ENCODE measurements at places on chromosomes 11 and 22.
A peak's percentile ranks its signal among the peaks of the same experiment; 100 is the strongest.

GRCh38 chr11:65539744-65540289 is 14.9 kb downstream of the SCYL1 start:
- no peak for DNase-seq

- no peak for DNase-seq
Measured at GRCh38 chr11:72136684-72137262, 1.2 kb downstream of the FOLR3 start.

DNA sequence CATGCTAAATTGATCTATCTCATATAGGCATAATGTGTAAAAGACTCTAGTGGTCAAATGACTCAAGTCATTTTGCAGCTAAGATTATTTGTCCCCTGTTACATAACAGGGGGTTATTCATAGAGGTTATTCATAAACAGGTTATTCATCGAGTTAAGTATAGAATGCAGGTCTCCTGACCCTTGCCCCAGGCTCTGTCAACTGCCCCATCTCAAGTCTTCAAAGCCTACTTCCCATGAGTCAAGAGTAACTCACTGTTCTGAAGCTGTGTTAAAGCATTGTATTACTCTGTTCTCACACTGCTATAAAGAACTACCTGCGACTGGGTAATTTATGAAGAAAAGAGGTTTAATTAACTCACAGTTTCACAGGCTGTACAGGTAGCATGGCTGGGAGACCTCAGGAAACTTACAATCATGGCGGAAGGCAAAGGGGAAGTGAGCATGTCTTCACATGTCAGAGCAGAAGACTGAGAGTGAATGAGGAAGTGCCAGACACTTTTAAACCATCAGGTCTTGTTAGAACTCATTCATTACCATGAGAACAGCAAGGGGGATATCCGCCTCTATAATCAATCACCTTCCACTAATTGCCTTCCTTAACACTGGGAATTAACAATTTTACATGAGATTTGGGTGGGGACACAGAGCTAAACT is 226.2 kb upstream of the BLID start:
- no peak for DNase-seq

DNA sequence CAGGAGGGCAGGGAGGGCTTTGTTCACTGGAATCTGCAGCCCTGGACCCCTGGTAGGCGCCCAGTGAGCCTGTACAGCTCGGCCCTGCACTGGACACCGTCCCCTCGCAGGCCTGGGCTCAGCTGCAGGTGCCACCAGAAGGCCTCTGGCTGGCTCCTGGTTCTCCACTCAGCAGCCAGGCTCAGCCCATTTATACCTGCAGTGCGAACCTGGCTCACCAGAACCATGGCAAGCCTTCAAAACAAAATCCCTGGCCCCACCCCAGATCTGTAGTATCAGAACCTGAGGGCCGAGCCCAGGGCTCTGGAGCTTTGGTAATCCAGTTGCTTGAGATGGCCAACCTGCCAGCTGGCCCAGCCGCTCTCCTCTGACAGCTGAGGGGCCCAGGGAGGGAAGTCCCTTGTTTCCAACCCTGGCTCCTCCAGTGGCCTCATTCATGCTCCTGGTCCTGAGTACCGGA is 870 bp upstream of the FREY1 start:
- no peak for DNase-seq

DNA sequence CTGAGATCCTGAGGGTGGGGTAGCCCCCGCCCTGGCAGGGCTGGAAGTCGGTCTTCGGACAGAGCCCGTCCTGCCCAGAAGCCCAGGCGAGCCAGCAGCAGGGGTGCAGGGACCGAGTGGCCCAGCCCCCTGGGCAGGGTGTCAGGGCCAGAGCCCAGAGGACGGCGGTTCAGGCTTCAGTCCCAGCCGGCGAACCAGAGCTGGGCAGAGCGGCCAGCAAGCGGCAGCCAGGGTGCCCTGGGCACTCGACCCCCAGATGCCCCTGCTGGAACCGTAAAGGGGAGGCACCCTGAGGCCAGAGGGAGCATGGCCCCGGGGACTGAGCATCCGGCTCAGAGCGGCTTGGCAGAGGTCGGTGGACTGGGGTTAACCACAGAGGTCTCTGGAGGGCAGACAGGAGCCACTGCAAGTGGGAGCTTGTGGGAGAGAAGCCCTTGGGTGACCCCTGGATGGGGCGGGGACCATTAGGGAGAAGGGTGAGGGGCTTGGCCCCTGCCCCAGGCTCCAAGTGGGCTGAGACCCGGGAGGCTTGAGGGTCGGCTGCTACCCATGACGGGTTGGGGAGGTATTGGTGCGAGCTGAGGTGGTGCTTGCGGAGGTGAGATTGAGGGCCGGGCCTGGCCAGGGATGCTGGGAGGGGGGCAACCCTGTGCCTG is 15.9 kb downstream of the LSP1 start:
- no peak for DNase-seq

- no peak for DNase-seq
Measured at GRCh38 chr11:808427-809286, 1.1 kb upstream of the RPLP2 start.

GRCh38 chr11:4048340-4048739 is 46.3 kb upstream of the RRM1 start:
- no peak for DNase-seq

DNA sequence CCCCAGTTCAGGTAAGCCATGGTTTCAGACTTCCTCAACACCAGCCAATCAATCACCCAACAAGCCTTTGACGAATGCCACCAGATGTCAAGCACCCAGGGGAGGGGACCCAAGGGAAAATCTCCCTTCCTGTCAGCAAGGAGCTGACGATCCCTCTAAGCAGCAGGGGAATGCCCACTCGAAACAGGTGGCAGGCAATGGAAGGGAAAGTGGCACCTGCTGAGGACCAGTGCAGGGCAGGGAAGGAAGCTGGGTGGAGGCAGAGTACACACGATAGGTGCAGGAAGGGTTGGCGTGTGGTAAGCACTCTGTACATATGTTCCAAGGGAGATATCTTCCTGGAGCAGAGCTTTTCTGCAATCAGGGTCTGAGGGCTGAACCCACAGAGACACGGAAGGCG is 11.7 kb upstream of the CREB3L1 start:
- DNase-seq = no peak

GRCh38 chr22:18144105-18144504 is 5.9 kb upstream of the USP18 start:
- DNase-seq = no peak

DNA sequence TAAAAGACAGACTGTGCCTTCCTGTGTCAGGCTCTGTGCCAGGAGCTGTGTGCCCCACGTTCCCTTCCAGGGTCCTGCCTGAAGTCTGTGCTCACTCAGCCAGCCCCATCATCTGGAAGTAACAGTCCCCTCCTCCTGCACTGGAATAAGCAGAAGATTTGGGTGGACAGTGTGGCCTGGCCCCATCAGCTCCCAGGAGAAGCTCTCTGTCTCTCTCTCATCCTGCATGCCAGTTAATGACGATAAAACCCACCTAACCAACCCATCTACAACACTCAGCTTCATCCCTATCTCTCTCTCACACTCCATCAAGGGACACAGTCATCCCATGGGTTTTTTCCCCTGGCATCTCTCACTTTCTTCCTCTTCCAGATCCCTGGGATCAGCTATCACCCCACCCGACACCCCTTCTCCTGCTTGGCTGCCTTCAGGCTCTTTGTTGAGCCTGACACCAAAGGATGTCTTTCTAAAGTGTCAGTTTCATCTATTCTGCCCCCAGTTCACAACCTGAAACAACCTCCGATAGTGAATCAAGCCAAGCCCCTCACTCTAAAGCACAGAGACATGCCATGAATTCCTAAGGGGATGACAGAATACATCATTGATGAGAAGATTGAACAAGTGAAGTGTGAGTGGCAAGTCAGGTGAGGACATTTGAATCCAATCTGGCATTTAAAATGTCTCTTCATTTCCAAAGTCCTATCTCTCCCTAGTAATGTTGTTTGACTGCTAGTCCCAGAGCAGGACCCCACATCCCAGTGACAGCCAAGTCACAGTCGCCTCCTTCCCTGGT is 91.4 kb upstream of the TOP3B start:
- DNase-seq = no peak

- DNase-seq = no peak
Measured at GRCh38 chr22:42277988-42278776, 7.7 kb upstream of the TCF20 start.

DNA sequence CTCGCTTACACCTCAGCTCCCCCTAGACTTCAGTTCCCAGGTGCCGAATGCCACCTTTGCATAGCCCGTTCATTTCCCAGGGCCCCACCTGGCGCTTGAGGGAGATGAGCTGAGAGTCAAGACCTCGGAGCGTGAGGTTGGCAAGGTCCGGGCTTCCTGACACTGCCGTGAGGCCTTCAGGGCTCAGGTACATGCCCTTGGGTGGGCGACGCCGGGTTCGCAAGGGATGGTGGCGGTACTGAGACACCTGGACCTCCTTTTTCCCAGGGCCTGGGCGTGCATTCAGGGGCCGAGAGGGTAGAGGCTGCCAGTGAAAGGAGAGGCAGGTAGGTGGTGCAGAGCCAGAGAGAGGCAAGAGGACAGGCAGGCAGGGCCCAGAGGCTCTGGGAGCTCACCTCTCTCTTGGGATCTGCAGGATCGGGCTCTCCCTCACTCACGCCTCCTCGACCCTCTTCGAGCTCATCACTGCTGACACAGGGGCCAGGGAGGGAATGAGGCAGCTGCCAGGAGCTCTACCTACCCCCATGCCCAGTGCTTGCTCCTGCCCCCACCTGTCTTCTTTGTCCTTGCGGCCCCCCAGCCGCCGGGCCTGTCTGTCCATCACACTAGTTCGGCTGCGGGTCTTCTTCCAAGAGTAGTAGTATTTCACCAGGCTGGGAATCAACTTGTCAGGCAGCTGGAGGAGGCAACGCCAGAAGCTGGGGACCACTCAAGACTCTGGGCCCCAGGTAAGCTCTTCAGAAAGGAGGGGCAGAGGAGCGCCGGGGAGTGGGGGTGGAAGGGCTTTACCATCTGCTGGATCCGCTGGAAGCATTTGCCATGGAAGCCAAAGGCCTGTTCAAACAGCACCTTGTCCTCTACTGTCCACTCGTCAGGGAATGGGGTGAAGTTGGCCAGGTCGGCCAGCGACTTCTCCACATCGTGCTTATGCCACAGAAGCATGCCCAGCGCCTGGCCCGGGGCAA is 2.8 kb downstream of the RCOR2 start:
- no peak for DNase-seq

GRCh38 chr11:16047073-16047472 is 309.3 kb downstream of the SOX6 start:
- no peak for DNase-seq

GRCh38 chr22:31843526-31843925 is 89.7 kb downstream of the DEPDC5 start:
- no peak for DNase-seq

DNA sequence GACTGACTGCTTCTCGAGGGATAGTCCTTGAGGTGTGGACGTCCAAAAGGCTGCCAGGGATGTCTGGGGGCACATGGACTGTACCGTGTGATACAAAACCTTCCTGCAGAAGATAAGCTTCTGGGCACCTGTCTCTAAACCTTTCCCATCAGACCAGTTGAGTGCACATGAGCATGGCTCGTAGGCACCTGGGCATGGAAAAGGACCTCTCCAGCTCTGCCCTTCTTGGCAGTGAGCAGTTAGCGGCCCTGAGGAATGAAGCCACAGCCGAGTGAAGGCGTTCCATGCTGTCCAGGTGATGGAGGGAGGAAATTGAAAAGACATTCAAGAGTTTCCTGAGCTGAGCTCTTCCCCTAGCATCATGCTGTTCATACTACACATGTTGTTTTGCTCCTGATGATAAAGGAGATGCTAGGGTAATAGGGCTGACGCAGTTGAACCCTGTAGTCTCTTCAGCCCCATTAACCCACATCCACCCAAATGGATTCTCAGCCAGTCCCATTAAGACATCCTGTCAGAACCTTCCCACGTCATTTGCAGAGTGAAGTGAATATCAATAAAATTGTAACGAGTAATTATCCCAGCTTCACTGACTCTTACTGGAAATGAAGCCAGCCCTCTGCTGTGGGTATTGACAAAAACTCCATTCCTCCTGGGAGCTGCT is 138.6 kb downstream of the KIRREL3 start:
- no peak for DNase-seq

GRCh38 chr22:49934160-49934890 is 15.9 kb downstream of the CRELD2 start:
- peak; percentile 55 for DNase-seq

DNA sequence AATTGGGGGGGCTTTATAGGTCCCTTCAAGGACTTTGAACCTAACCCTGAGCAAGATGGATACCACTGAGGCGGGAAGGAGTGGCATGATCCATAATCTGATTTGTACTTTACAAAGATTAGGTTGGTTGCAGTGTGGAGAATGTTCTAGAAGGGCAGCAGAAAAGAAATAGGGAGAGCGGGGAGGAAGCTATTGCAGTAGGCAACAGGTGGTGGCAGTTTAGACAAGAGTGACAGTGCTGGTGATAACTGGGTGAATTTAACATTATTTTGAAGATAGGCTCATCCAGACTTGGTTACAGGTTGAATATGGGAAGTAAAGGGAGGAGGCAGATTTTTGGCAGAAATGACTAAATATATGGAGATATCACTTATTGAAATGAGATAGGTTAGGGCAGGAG is 179.9 kb upstream of the CADM1 start:
- DNase-seq = no peak

- DNase-seq = no peak
Measured at GRCh38 chr22:48547971-48548370, 1279.7 kb downstream of the BRD1 start.
